ENCODE measurements at places on chromosomes 12 and 14.
A peak's percentile ranks its signal among the peaks of the same experiment; 100 is the strongest.

- no peak for DNase-seq
These were observed 158.0 kb downstream of the SLC5A8 start for GRCh38 chr12:101051901-101052550.

DNA sequence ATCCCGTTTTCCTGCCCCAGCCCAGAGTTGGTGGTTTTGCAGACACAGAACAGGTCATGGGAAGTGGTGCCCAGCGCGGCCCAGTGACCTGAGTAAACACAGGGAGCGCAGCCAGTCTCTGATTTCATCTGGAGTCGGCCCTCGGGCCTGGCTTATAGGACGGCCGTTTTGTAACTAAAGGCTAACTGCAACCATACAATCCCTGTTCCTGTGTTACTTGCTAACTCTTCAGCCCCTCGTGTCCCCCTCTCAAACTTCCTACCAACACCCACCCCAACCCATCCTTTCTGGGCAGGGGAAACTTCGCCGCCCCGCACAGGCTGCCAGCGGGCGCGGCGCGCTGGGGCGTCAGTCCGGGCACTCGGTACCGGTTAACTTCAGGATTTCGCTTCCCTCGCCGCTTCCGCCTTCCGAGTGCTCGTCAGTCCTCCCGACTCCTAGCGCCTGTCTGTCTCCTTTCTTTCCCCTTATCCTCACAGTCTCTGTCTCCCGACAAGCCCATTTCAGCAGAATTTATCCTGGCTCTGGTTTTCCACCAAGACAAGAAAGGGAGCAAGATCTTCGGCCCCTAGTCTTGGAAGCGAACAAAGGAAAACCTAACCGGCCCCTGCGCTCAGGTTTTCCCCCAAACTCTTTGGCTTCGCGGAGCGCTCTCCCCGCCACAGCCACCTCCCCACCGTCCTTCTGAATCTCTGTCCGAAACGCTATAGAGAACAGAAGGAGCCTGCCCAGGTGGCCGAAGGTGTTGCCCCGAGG is 2.0 kb downstream of the SIX1 start:
- no peak for DNase-seq

DNA sequence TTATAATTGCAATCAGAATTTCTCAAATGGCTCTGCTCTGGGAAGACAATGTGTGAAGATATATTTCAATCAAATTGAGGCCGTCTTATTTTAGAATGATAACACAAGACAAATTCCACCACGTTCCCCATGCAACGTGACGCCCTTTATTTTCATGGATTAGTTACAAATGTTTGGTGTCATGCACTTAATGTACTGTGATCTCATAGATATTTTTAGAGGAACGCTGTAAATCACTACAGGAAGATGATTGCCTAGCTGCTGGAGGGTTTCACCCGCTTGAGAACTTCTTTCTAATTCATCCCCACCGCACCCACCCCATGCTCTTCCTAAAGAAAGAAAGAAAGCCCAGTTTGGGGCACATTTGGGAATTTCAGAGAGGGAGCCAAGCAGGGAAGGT is 117.2 kb downstream of the PLXNC1 start:
- no peak for DNase-seq

- DNase-seq: no peak
These were observed 2.8 kb upstream of the ARID2 start for GRCh38 chr12:45726603-45727300.

- no peak for DNase-seq
These were observed 444.3 kb downstream of the NELL2 start for GRCh38 chr12:44431647-44432343.

DNA sequence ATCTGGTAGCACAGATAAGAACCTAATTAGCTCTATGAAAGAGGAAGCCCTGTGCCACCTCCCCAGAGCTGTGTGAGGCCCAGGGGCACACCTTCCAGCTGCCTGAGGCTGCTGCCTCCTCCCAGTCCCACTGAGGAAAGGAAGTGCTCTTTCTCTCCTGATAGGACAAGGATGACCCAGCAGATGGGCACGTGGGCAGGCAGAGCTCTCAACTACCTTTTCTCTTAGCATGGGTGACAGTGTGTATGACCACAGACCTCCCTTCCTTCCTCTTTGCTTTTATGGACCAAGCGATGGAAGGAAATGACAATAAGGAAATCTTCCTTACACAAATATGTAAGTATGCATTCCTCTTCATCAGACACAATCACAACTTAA is 127.6 kb upstream of the AMIGO2 start:
- DNase-seq: peak; percentile 50

- no peak for DNase-seq
These were observed 1.8 kb upstream of the MYL6B start for GRCh38 chr12:56150563-56150962.

DNA sequence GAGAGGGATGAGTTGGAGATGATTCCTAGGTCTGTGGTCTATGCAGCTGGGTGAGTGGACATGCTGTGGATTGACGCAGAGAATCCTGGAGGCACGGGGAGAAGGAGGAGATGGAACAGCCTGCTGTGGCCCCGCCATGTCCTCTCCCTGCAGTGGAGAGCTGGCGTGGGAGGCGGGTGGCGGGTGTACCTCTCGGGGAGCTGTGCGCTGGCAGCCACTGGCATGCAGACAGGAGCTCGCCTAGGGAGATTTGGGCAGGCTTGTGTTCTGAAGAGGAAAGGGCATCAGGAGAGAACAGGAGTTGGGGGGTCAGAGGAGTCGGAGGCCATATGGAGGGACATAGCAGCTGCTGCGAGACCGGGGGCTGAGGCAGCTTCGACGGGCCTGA is 56.1 kb downstream of the TECPR2 start:
- no peak for DNase-seq

GRCh38 chr12:56377310-56377988 is 14.8 kb upstream of the APOF start:
- DNase-seq: no peak

DNA sequence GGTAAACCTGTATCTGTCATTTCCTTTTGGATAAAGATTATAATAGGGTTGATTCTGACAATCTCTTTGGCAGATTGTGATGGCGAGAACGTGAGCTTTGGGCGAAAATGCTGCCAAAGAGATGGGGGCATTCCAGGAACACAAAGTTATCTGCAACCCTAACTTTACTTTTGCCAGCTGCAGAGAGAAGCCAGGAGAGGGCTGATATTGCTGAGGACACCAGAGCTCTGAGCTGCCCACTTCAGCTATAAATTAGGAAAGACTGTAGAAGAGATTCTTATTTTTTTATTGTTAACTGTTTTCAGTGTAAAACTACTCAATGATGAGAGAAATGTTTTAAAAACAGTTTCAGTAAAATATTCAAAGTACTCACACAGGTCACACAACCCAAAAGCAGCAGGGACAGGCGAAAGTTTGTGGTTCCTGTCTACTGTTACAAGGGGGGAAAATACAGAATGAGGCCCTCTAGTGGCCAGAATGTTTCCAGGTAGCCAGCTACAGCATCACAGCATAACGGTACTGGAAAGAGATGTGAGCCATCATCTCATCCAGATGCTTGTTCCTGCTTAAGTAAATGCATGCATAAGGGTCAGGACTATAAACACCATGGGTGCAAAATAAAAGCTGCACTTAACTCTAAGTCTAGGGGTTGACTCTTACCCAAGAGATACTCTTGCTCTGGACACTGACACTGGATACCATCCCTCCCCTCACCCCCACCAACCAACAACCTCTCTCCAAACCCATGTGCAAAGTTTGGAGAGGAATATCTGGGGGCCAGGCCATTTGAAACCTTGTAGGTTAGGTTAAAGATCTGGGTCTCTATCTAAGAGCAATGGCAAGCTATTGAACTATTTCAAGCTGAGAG is 498.4 kb downstream of the RMST start:
- no peak for DNase-seq

- DNase-seq: no peak
These were observed 72.8 kb upstream of the ABCD2 start for GRCh38 chr12:39692258-39692853.

DNA sequence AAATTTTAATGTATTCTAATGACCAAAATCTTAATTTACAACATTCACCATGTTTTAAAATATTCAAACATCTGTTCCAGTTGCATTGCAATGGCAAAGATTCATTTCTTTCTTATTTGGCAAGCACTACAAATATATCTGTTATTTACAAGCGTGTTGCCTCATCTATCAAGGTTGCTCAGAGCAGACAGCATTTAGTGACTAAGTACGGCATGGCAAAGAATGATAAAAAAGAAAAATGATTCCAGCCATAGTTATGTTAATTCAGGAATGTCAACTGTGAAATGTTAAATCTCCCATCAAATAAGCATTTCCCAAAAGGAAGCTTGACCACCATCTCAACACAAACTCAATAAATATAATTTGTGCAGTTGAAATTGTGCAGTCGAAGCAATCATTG is 312.1 kb downstream of the SEC23A start:
- DNase-seq: no peak

GRCh38 chr12:50533203-50533584 is 28.4 kb downstream of the DIP2B start:
- DNase-seq: no peak

- DNase-seq: no peak
These were observed 79.6 kb downstream of the EXOC5 start for GRCh38 chr14:57189070-57189469.

DNA sequence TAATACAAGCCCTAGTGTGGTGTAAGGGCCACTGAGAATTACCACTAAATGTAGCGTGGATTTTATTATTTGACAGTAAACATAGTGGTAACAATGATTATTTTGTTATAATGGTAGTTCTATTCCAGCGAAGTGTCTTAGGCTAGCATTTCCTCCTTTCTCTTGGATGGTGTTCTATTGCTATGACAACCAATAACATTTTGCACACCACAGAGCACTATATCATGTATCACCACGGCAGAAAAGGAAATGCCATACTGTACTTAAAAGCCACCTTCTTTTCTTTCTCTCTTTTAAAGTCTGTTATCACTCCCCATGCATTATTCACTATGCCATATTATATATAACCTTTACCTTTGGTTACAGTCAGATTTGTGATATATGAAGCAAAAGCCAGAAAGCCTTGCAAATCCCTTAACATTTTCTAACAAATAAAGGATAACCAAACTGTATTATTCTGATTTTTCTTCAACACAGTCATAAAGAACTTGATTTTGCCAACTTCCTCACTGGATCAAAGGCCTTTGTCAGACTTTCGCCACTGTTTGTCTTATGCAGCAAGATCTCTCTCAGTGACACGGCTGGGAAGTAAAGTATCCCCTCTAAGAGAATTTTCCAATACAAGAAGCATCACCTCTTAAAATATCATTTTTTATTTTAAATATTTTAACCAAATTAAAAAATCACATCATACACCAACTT is 195.8 kb downstream of the FOXN3 start:
- no peak for DNase-seq

DNA sequence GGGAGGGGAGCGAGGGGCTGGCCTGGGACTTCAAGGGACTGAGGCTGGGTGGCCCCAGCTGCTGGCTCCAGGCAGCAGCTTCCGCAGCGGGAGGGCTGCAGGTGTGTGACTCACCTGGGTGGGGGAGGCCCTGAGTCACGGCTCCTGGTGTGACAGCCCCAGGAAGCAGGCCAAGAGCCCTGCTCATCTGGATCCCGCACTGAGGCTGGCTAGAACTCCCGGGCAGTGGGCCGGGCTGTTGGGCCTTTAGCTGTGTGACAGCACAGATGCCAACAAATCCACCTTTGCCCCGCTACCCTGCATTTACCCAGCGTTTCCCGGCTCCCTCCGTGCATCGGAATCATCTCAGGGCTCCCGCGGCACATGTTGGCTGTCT is 180.0 kb upstream of the PRMT8 start:
- DNase-seq: no peak

- DNase-seq: no peak
These were observed 227.7 kb downstream of the NOVA1 start for GRCh38 chr14:26370115-26370514.

DNA sequence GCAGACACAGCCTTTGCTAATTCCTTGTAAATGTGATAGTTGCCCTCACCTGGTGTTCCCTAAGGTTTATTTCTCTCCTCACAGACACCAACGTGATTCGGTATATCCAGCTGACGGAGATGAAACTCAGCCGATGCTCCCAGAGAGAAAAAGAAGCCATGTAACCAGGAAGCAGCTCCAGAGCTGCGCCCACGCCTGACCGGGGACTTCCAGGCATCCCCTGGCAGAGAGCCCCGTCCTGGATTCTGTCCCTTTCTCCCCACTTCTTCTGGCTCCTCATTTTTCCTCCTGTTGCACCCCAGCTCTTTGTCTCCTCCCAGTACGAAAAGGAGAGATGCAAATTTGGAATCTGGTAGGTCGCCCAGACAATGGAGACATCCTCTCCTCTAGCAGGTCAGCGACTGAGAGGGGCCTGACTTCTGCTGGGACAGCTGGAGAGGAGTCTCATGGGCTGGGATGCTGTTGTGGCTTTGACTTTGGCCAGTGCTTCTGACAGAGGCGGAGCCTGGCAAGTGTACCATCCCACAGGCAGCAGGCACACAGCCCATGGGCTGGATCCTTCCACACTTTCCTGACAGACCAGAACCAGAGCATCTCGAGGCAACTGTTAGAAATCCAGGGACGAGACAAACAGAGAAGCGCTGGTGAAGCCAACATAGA is 29.4 kb downstream of the TTC9 start:
- DNase-seq: no peak

GRCh38 chr12:69610126-69610525 is 581 bp downstream of the LRRC10 start:
- DNase-seq: no peak

DNA sequence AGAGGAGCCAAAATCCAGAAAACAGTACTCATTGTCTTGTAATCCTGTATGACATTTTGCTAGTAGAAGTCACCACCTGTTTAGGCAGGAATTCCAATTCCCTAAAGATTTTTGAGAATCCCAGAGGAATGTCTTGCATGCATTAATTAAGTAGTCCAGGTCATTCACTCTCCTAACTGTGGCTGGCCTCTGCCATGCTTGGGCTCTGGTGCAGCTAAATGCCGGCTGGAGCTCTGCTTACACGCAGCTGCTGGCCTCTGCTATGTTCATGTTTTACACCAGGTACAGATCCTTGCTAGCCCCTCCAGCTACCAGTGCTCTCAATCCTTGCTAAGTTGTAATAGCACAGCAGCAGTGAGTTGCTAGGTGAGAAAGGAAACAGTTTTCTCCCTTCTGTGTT is 16.3 kb upstream of the HIF1A start:
- DNase-seq: no peak

DNA sequence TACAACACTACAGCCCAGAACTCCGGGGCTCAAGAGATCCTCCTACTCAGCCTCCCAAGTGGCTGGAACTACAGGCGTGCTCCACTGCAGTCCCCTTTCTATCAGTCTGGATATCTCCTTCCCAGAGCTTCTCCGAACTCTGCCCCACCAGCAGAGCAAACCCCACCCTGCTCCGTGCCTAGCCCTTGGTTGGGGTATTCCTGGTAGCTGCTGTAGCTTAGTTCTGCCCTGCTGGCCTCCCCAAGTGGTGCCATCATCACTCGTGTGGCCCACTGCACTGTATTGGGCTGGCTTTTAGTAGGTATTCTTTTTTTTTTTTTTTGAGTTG is 9.5 kb downstream of the HSP90AA1 start:
- no peak for DNase-seq
